ENCODE measurements at places on chromosomes 12 and 14. TPM values are rescaled to one million over a fixed set of nuclear protein-coding genes. Genes with fewer than 3 reads are reported as not detected.
A peak's percentile ranks its signal among the peaks of the same experiment; 100 is the strongest.

DNA sequence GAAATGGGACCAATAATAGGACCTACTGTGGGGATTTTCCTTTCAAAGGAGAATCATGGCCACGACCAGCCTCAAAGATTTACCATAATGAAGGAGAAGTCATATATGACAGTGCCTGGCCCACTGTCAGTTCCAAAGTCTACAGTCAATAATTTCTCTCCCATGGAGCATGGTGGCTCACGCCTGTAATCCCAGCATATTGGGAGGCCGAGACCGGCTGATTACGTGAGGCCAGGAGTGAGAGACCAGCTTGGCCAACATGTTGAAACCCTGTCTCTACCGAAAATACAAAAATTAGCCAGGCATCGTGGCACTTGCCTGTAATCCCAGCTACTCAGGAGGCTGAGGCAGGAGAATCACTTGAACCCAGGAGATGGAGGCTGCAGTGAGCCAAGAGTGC, 13.8 kb downstream of the IRF2BPL start:
- no peak for DNase-seq

The TAS2R8 gene
- not detected for total RNA-seq

The MYBPC1 gene
- not detected for total RNA-seq

The AMN gene
- 0.37 TPM for total RNA-seq

- DNase-seq: no peak
Observed at GRCh38 chr12:80714846-80715245, 1.9 kb upstream of the MYF5 start.

DNA sequence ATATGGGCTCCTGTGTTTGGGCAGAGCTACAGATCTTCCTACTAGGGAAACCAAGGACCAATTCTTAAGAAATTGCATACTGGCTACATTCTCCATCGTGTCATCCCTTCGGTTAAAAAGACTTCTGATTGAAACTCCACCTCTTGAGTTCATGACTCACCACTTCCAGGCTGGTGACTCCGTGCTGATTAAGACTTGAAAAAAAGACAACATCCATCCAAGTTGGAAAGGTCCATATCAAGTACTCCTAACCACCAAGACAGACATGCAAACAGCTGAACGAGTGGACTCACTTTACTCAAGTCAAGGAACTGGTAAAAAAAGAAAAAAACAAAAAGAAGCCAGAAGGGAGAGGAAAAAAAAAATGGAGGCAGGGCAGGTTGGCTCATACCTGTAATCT, 63.4 kb downstream of the APOBEC1 start:
- no peak for DNase-seq

DNA sequence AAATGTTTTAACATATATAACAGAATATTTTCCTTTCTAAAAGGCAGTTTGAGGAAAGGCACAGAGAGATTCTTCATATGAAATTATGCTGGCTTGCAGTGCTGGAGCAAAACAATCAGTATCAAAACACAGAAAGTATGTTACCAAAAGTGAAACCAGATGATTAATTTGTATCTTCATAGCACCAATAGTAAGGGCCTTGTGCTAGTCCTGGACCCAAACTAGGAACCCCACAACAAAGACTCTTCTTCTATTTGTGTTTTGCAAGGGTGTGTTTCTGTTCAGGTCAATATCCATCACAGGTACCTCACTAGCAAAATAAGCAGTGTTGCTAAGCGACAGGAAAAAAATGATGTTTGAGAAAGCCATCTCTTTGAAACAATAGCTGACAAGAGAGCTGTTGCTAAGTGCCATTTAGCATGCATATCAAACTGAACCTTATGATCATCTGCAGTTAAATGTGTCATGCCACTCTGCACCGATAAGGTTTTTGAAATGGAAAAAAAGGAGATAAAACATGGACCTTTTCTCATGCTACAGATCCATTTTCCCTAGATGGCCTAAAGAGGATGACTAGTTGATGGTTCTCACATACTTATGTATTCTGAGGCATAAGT, 196.2 kb upstream of the ALG10 start:
- no peak for DNase-seq

The APOLD1 gene
- total RNA-seq: 0.88 TPM

- no peak for DNase-seq
Observed at GRCh38 chr12:80864046-80864735, 73.5 kb downstream of the LIN7A start.

DNA sequence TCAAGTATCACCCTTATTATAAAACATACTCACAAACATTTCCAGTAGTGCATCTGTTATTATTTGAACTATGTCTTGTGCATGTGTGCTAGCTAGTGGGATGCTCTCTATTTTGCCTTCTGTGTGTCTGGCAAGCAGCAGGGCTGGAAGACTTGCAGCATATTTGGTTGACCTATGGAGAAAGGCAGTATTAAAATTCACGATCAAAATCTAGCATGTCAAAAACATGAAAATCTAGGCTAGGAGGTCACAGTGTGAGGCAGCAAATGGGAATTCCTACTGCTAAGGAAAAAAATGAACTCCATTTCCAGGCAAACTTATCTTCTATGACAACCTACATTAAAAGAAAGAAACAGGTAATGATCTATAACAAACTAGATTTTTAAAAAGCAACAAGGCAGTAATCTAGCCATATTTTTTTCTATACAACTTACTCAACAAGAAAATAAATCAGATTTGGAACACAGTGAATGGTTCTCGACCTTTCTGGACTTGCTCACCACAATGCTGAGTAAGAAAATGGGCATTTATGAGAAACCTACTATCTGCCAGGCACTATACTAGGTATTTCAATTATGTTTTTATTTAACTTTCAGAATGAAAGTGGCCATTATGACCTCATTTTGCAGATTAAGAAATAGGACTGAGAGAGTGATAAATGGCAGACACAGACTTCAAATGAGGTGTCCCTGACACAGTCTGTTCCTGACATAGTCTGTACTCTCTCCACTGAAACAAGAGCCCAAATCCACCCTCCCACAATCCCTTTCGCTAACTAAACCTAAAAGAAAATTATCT, 96.8 kb downstream of the TXNDC16 start:
- no peak for DNase-seq

DNA sequence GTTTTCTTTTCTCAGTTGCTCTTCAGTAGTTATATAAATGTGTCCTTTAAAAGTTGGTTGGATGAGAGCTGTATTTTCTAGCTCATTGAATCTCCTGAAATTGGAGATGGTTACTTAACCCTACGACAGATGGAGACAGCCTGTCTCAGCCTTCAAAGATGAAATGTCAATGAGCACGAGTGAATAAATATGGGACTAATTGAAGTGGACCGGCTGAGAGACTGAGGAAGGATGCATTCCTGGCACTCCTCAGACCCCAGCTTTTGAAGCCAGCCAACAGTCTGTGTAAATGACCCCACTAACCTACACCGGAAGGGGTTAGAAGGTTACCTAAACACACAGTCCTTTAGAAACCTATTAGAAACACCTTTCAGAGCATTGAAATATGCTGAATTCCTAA, 46.6 kb downstream of the PDZRN4 start:
- DNase-seq: no peak

DNA sequence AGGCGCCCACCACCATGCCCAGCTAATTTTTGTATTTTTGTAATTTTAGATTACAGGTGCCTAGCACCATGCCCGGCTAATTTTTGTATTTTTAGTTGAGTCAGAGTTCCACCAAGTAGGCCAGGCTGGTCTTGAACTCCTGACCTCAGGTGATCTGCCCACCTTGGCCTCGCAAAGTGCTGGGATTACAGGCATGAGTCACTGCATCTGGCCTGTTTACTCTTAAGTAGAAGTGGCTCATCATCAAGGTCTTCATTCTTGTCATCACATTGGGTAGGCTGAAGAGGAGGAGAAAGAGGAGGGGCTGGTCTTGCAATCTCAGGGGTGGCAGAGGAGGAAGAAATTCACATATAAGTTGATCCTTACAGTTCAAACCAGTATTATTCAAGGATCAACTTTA, 152.4 kb upstream of the ATP2B1 start:
- peak; percentile 26 for DNase-seq

DNA sequence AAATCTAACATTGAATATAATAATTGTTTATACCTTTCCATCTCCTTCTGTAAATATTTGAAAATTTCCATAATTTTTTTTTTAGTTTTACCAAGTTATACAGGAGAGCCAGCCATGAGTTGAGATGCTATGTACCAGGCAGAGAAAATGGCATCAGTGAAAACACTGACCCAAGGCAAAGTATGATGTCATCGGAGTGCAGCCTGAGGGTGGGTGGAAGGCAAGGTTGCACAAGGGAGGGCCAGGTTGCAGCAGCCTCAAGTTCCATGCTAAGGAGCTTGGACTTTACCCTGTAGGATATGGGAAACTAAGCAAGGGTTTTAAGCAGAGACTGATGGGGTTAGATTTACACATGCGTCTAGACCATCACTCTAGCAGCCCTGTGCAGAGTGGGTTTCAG, 441.1 kb downstream of the BCAT1 start:
- no peak for DNase-seq

DNA sequence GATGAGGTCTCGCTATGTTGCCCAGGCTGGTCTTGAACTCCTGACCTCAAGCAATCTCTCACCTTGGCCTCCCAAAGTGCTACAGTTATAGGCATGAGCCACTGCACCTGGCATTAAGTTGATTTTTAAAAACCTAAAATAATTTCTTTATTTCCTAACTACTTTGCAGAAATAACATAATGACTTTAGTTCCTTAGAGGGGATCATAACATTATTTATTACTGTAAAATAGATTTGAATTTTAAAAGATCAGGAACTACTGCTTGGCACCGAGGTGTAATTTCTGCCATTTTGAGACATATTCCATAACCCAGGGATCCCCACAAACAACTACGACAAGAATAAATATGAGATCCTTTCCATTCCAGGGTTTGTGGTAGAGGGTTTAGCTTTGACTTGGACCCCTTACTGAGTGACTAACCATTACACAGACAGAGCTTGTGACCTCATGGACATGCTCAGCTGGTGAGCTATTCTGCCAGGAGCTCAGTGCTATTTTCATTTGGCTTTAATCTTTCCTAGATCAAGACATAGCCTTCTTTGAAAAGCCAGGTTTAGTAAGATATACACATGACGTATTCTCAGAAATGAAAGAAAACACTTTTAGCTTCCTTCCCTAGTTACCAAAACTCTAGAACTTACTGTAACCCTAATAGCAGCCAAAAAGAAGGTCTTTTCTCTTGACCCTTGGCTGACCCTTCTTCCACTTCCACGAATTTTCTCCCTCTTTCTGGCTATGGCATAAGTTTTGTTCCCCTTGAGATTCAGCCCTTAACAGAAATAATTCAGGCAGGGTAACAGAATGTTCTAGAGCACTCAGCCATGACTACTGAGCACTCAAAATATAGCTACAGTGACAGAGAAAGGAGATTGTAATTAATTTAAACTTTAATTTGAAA, 75.1 kb upstream of the NUDT4 start:
- DNase-seq: no peak

The FOXG1 gene
- total RNA-seq: not detected

The PROX2 gene
- total RNA-seq: 0.41 TPM

The HIF1A gene
- 398 TPM for total RNA-seq

DNA sequence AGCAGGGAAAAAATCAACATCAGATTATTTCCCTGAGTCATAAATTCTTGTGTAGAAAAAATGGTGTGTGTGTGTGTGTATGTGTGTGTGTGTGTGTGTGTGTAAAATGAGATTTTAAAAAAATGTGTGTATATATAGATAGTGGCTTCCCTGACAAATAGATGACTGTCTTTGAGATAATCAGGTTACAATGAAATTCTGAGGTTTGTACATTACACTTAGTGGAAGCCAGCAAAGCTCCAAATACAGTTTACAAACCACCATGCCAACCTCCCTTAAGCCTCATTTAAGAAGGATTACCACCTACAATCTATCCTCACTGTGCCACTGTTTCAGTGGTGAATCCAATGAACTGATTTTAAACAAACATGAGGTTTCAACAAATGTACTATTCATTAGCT, 93.8 kb downstream of the MED13L start:
- DNase-seq: no peak

- no peak for DNase-seq
Observed at GRCh38 chr12:53700567-53700966, 24.7 kb upstream of the ATP5MC2 start.

The KIAA0586 gene
- total RNA-seq: 41.8 TPM

- no peak for DNase-seq
Observed at GRCh38 chr12:130163461-130164215, 1.4 kb downstream of the FZD10 start.

DNA sequence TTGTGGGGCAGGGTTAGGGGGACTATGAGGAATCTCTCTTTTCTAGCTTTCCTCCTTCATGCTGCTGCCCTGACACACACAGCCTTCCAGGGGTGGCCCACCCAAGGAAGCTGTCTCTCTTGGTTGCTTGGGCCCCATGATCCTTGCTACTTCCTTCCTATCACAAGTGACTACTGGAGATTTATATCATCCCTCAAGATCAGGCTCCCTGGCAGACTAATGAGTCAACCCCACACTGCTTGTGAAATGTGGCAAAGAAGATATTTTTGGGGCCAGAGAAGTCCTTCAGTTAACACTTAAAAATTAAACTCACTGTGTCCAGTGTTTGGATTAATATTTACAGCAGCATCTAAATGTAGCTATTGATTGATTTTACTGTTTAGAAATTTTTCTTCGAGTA, 1.5 kb downstream of the OR4E1 start:
- DNase-seq: no peak

DNA sequence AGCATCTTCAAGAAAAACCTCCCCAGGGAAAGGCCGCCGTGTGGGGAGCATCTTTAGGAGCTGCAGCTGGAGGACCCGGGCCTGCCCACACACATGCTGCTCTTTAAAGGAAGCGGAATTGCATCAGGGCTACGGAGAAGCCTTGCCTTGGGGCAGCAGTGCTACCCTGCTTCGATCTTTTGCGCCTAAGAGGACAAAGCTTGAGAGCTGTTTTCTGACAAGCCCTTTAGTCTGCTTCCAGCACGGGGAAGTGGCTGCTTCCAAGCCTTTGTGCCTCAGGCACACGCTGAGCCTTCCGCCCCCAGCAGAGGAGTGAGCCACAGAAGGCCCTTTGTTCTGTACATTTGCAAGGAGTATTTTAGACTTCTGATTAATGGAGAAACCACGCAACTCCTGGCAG, 31.5 kb downstream of the COA8 start:
- no peak for DNase-seq

The AKAP6 gene
- 2.4 TPM for total RNA-seq

GRCh38 chr14:70885343-70886022, 21.8 kb upstream of the PCNX1 start:
- peak; percentile 85 for DNase-seq

DNA sequence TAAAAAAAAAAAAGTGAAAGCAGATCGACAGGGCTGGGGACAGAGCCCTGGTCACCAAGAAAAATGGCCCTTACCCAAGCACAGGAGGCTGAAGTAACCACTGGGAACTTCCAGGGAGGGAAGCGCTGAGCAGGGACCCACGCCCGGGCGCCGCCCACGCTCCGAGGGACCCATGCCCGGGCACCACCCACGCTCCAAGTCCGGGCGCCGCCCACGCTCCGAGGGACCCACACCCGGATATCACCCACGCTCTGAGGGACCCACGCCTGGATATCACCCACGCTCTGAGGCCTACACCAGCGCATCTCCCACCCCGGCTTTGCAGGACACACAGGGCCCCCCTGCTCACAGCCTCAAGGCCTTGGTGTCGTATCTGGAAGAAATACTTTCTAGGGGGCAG, 25.7 kb downstream of the CHGA start:
- no peak for DNase-seq
